Stimulated activated naive CD8-positive, alpha-beta T cell treated with anti-CD3 and anti-CD28 coated beads, Interleukin-15, Interleukin-2, amounts not matched to agents 100 U/mL and 50 U/mL, for 24 hours (primary cell): ENCODE measurements at places on chromosomes 1 and 21.
A peak's percentile ranks its signal among the peaks of the same experiment; 100 is the strongest.

DNA sequence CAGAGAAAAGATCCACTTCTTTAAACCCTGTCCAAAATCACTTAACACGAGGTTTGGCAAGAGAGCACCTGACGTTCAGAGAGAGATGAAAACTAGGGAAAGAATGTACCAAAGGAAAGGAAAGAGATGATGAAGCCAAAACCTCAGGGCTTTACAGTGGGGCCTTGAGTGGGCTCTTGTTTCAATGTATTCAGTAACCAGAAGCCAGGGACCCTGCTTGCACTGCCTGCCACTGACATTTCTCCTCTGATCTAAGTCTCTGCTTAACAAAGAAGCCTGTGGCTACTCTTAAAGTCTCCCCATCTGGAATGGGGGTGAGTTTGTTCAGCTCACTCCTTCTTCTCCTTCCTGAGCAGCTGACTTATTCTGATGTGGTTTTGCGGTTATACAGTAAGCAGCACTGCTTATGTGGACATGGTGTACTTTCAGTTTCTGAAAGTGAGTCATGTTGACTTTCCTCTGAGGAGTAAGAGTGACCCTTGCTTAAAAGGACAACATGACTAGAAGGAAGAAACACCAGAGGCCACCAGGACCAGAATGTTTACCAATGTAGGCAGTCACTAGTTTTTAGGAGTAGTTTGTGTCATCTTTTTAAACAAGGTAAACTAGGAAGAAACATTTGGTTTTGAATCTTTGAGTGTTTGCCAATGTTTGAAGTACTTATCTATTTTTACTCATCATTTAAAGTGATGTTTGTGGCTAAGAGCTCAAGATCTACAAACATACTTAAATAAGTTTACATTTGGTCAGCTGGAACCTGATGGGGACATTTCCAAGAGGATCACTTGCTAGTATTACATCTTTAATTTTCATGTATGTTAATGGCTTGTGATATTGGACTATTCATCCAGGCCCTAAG lies 87.4 kb downstream of the FASLG start:
- no peak for DNase-seq

GRCh38 chr1:57576756-57577155 lies 152.9 kb upstream of the DAB1 start:
- DNase-seq = no peak

DNA sequence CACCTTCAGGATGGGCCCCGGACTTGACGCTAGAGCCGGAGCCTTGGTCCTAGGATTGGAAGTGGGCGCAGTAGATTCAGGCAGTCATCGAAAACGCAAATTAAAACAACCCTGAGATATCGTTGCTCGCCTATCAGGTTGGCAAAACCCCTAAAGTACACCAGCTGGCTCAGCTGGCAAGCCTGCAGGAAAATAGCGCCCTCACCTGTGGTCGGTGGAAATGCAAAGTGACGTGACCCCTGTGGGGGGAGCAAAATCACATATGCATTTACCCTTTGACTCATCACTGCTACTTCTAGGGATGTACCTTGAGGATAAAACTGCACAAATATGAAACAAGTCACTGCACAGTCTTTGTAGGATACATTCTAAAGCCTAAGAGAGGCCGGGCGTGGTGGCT lies 170.3 kb upstream of the TMEM51 start:
- DNase-seq = no peak

- DNase-seq = no peak
Observed at GRCh38 chr1:44437107-44437716, 32.2 kb downstream of the RNF220 start.

- no peak for DNase-seq
Observed at GRCh38 chr1:148290881-148291280, 138.8 kb upstream of the NBPF11 start.

DNA sequence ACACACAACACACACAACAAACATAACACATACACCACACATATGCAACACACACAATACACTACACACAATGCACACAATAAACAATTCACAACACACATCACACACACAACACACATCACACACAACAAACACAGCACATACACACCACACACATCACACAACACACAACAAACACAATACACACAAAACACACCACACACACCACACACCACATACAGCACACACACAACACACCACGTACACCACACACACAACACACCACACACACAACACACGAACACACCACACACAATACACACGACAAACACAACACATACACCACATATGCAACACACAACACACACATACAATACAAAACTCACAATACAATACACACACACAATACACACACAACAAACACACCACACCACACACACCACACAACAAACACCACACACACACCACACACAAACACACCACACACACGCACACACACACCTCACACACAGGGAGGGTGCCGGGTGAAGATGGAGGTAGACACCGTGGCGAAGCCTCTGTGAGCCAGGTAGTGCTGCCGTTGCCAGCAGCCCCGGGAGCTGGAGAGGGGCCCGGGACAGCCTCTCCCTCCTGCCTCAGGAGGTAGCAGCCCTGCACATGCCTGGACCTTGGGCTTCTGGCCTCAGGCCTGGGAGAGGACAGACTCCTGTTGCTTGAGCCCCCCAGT lies 30.4 kb upstream of the C1orf174 start:
- no peak for DNase-seq

- no peak for DNase-seq
Observed at GRCh38 chr1:55402142-55402541, 187.0 kb upstream of the USP24 start.

DNA sequence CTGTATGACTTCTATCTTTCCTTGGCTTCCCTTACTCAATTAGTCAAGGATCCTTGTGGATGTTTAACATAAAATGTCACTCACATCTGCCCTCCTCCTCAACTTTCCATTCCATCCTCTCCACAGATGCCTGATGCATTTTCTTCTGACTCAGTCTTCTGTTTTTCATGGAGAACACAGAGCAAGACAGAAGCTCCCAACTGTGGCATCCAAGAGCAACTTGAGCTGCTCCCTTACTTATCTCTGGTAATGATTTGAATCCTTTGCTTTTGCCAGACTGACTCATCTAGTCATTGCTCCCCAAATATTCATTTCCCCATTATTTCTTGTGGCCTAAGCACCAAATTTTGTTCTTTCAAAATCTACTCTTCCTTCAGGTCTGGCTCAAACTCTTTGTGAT lies 120.6 kb downstream of the LYPLAL1 start:
- no peak for DNase-seq

DNA sequence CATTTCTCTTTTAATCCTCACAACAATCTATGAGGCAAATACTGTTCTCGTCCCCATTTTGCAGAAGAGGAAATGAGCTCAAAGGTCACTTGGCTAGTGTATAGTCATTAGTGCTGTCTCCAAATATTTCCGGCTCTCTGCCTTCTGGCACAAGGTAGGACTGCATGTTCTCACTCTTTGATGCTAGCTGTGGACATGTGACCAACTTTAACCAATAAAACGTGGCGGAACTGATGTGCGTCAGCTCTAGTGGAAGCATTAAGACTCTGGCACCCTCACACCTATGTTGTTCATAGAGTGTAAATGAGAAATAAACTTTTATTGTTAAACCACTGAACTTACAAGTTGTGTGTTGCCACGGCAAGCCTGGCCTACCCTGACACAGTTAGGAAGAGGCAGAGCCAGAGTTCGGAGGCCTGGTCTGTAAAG lies 5.0 kb upstream of the KIF21B start:
- DNase-seq = no peak

GRCh38 chr1:14607295-14607694 lies 8.8 kb downstream of the KAZN start:
- no peak for DNase-seq

GRCh38 chr1:76666499-76666898 lies 200.8 kb upstream of the ST6GALNAC5 start:
- no peak for DNase-seq

DNA sequence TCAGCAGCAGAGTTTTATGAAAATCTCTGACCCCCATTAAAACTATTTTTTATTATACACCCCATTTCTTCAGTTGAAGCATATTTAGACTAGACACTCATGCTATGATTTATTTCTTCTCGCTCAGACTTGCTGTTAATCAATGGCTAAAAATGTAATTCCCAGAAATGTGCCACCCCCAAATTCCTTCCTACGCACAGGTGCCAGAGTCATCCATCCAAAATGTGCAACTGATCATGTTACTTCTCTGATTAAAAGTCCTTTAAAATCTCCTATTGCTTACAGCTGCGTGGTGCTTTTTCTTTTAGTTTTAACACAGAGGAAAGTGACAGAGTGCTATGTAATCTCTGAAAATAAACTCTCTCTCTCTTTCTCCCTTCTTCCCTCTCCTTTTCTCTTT lies 954.4 kb downstream of the NCAM2 start:
- DNase-seq = no peak

DNA sequence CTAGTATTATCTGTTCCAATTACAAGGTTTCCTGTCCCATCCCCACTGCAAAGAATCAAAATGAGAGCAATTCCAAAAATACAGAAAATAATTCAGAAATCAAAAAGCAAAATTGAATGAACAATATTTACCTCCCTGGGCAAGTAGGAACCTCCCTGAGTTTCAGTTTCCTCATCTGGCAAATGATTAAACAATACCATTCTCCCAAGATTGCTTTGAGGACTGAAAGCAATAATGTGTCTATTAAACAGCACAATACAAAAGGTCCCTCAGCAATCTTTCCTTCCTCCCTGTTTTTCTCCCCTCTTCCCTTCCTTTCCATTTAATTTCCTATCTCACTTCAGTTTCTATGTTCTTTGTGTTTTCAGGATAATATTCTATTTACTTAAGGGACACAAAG lies 171.0 kb downstream of the ZC3H11B start:
- no peak for DNase-seq

- DNase-seq = no peak
Observed at GRCh38 chr1:86247597-86248279, 91.2 kb upstream of the COL24A1 start.

- no peak for DNase-seq
Observed at GRCh38 chr1:239178961-239179360, 207.4 kb upstream of the CHRM3 start.

DNA sequence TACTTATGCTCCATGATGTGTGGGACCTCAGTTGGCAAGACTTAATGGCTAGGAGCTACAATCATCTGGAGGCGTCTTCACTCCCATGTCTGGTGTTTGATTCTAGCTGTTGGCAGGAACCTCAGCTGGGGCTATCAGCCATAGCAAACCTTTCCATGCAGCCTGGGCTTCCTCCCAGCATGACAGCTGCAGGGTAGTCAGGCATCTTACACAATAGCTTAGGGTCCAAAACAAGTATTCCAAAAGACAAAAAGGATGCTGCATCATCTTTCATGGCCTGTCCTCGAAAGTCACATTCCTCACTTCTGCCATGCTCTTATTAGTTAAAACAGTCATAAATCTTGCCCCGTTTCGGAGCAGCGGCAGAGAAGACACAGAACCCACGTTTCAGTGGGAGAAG lies 90.9 kb downstream of the LRRC8C start:
- DNase-seq = no peak

DNA sequence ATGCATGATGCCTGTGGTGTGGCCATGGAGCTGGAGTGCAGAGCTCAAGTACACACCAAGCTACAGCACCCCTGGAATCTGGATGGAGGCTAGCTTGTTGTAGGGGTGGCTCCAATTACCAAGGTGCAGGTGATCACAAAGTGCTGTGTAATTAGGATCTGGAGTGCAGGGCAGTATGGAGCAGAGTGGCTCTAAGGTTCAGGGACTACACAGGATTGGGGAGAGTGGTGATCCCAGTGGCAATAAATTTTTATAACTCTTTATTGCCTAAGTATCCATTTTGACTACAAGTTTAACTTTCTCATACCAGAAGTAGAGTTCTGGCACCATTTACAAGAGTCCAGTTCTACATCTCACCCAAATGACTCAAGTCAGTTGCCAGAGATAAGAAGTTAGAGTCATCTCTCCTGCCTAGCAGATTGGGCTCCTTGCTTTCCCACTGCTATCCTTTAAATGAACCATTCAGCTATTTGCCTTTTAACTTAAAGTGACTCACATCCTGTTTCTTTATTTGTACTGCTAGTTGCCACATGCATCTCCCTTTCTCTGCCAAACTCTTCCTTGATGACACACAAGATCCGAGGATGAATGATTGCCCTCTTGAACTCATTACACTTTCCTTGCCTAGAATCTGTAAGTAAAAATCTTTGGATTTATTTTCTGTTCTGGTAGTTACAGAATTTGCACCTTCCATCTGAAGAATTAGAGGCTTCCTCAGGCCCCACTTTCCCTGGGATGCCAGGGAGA lies 427.2 kb downstream of the KCNT2 start:
- DNase-seq = no peak

- no peak for DNase-seq
Observed at GRCh38 chr1:109274533-109275476, 8.1 kb downstream of the PSRC1 start.

- no peak for DNase-seq
Observed at GRCh38 chr21:37130971-37131370, 57.9 kb downstream of the TTC3 start.

DNA sequence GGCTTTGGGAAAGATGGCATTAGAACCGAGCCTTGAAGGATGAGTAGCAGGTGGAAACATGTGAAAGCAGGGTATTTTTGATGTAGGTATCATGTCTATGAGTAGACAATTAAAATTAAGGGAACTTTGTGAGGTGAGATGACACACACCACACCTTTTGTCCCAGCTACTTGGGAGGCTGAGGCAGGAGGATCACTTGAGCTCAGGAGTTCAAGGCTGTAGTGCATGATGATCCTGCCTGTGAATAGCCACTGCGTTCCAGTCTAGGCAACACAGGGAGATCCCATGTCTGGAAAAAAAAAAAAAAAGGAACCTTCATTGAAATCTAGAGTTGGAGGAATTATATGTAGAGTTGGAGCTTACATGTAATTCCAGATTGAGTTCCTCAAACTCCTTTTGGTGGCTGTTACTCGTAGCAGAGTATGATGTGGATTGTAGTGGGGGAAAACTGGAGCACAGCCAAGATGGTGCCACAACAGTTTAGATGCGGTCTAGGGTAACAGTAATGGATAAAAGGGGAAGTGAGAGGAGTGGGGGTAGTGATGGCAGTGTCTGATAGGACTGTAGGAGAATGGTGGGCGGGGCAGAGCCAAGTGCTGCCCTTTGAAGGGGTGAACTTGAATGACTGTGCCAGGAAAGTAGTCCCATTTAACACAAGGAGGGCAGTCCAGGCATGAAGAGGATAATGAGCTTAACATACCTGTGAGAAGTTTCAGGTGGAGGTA lies 17.4 kb downstream of the AK4 start:
- DNase-seq = no peak

DNA sequence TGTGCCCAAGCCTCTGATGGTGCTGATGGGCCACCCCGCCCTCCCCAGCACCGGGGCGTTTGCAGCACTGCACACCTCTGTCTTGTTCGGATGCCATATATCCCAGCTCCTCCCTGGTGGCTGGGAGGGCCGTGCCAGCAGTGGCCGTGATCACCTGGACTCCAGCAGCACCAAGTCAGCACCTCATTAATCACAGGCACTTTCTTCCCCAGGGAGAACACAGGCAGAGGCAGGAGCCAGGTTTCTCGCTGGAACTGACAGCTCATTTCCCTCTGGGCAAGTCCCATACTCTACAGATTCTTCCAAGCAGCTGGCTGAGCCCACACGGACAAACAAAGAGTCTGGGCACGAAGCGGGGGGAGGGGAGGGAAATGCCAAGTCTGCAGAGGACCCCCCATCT lies 141.7 kb upstream of the EDN2 start:
- no peak for DNase-seq

GRCh38 chr21:31335957-31336738 lies 7.9 kb downstream of the TIAM1 start:
- DNase-seq = peak; percentile 37

- DNase-seq = no peak
Observed at GRCh38 chr1:22875241-22875640, 97.4 kb downstream of the LACTBL1 start.

GRCh38 chr1:204791453-204792353 lies 79.0 kb upstream of the NFASC start:
- peak; percentile 91 for DNase-seq
